AML-193 (cell line): ENCODE measurements at places on chromosomes 11 and 22.

DNA sequence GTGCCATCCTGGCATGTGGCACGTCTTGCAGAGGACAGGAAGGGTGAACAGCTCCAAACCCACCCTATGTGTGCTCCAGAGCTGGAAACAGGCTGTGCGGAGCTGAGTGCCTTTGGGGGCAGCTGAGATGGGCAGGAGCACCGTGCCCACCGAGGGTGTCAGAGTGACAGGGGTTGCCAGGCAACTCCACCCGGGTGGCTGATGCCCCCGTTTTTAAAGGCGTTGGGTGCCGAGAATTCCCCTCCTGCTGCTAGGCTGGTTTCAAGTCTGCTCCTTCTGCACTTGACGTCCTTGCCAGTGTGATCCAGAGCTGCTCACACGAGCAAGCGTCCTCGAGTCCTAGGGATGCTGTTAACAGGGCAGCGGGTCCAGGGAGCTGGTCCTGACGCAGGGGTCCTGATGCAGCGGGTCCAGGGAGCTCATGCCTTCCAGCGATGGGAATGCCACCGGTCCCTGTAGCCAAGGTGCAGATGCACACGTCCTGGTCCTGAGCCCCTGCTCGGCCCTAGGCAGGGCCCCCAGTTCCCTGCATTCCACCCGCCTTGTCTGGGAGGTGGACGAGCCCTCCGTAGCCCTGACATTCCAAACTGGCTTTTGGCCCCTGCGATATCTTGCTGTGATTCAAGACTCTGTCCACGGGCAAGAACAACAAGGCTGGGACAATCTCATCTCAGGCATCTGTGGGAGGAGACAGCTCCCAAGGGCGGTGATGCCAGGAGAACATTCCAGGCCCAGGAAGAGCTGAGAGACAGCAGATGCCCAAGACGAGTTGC is 4.9 kb downstream of the KCNQ1 start:
- DNase-seq, result no peak

DNA sequence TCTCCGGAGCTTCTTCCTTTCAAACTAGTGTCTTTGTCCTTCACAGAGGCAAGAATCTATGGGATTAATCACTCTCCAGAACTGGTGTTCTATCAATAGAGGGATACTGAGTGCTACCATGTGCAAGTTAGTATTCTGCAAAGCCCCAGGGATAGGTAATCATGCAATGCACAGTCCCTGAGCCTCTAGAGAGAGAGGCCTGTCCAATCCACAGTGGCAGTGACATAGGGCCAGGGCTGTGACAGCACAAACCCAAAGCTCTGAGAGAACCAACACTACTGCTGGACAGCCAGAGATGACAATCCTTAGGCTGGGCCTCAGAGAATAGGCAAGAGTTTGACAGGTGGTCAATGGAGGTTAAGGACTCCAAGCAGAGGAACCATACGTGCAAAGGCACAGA is 66.8 kb upstream of the USP47 start:
- DNase-seq, result no peak

- DNase-seq, result no peak
These were observed 103.4 kb downstream of the NAV2 start for GRCh38 chr11:19816040-19816439.

- no peak for DNase-seq
These were observed 7.0 kb upstream of the SH3BP1 start for GRCh38 chr22:37632174-37633088.

DNA sequence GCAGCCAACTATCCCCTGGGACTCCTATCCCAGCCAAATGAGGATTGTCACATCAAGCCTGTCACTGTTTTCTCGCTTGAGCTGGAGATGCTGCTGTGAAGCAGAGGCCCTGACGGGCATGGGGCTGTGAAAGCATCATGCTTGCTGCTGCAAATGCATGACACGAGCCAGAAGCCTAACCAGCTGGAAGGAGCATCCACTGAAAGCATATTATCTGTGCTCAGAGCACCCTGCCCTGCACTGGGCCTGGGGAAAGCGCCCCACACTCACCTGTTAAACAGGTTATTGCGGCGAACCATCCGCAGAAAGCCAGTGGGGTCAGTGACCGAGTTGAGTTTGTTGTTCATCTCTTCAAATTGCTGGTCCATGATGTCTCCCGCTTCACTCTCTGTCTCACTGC is 110.9 kb upstream of the PITPNB start:
- no peak for DNase-seq

DNA sequence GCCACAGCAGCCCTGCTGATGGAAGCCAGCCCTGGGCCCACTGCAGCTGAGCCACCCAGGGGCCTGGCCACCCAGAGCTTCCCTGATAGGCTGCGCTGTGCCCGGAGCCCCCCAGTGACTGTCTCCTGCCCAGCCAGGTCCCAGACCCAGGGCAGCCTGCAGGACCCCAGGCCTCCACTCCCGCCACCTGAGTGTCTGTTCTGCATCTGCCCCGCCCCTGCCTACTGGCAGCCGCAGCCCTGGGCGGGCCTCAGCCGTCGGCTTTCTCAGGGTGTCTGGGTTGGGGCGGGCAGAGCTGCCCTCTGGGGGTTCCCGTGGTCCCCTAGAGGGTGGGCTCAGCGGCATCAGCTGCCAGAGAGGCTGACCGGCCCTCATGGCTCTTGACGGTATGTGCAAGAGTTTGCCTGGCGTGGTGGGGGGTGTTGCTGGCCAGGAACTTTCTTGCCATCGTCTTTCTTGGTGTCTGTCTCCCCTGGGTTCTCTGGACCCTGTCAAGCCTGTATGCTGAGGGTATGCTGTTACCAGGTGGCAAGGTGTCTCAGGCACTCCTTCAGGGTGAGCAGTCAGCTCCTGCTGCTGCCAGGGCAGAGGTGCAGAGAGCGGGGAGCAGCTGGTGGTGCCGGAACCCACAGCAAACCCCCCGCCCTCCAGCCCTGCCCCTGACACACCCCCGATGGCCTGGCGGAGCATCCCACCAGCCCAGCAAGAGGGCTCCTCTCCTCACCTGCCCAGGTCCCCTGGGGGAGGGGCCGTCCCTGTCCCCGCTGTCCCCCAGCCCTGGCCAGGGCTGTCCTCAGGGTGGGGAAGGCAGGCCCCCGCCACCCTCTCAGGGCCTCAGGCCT is 12.2 kb upstream of the PIM3 start:
- DNase-seq, result no peak

GRCh38 chr11:120818097-120818496 is 205.8 kb upstream of the TBCEL start:
- no peak for DNase-seq

- no peak for DNase-seq
These were observed 374.6 kb upstream of the B3GAT1 start for GRCh38 chr11:134786636-134787035.

DNA sequence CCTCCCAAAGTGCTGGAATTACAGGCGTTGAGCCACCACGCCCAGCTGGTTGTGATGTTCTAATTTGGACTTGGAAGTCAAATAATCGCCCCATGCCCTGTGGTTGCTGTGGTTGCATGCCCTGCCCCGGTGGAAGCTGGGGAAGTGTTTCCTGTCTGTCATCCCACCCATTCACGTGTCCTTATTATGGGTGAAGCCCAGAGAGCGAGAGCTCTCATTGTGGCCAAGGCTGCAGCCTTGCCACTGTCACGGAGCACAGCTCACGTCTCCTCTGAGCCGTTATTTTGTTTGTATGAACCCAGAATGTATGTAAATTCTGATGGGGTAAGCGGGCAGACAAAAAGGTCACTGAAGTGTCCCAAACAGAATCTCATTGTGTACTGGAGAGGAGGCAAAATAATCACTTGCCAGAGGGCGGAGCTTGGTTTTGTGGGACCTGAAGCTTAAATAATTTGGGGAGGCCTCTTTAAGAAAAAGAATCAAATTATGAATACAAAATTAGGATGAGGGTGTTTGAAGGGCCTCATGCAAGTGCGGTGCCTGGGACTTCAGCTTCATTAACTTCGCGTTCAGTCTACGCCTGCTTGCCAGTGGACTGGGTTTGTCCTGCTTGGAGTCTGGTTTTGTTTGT is 25.8 kb upstream of the TREH start:
- DNase-seq, result no peak

DNA sequence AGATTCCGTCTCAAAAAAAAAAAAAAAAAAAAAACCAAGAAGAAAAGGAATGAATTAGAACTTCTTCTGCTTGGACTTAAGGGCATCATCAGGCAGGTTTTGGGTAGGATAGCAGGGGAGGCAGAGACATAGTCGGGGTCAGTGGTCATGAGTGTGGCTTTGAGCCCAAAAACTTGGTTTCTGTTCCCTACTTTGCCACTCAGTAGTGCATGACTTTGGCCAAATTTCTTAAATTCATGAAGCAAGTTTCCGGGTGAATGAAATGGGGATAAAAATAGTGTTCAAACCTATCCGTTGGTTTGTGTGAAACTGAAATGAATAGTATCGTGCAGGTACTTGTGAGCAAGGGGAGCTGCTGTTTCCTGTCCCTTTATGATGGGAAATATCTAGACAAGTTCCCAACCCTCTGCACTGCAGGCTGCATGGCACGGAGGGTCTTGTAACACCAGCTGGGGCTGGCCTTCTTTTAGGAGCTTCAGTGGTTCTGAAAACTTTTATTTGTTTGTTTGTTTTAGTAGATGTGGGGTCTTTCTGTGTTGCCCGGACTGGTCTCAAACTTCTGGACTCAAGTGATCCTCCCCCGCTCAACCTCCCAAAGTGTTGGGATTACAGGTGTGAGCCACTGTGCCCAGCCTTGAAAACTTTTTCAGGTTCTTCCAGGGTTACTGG is 18.4 kb downstream of the NEAT1 start:
- DNase-seq, result no peak

DNA sequence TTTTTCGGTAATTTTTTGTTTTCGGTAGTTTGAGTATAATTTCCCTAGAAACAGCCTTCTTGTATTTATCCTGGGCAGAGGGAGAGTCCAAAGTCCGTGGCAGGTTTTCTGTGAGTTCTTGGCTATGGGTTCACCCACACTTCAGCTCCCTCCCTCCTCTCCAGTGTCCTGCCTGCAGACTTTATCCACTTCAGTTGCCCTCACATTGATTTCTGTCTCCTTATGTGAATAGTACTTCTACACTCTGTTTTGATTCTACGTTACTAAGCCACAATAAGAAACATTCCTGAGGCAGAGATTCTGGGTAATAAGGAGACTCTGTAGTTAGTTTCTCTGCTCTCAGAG is 868.6 kb downstream of the METTL15 start:
- DNase-seq, result no peak

DNA sequence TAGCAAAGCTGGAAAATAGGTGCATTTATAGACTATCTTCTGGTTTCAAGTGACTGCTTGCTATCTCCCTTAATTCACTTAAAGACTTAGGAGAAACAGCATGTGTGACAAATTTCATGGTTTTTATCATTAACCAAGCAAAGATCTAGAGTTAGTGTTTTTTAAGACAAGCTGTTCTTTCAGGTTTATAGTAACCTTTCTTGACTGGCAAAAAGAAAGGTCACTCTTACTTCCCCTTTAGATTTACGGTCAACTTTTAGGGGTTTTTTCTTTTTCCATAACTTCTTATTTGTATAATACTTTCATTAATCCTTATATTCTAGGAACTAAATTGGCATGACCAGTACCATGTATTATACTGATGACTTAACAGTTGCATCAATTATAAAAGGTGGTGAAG is 46.6 kb downstream of the KDM2A start:
- DNase-seq, result no peak

DNA sequence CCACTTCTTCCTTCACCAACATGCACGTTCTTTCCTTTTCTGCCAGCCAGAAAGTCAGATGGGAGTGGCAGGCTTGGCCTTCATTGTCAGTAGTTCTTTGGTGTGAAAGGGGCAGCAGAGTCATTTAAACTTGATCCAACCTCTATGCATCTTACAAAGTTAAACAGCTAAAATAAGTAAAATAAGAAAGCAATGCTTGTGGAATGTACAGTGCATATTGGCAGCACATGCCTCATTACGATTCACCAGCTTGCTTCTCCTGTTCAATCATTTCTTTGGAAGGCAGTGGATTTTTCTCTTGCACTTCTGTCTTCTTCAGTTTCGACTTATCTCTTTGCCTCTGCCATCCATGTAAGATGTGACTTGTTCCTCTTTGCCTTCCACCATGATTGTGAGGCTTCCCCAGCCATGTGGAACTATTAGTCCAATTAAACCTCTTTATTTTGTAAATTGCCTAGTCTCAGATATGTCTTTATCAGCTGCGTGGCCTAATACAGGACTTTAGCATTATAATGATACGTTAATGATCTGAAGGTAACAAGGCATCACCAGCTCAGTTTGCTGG is 14.8 kb downstream of the LGALS12 start:
- DNase-seq, result no peak

- no peak for DNase-seq
These were observed 15.0 kb downstream of the ALKBH3 start for GRCh38 chr11:43895601-43896000.

DNA sequence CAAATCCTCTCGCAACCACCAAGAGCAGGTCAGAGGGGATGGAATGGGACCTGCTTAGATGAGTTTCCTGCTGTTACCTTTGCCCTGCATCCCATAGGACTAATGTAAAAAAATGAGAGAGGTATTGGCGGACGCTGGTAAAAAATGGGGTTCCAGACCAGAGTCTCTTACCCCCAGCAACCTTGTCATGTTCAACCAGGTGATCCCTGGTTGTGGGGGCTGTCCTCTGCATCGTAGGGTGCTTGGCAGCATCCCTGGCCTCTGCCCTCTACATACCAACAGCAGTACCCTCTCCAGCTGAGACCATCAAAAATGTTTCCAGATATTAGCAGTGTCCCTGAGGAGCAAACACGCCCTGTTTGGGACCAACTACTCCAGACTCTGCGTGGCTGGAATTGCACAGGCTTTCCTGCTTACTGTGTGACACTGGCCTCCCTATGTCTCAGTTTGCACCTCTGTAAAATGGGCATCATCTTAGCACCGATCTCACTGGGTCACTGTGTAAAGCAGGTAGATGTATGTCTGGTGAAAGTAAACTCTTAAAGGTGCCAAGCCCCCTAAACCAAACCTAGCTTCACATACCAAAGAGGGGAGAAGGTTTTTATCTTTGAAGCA is 1.5 kb downstream of the APOL6 start:
- no peak for DNase-seq

DNA sequence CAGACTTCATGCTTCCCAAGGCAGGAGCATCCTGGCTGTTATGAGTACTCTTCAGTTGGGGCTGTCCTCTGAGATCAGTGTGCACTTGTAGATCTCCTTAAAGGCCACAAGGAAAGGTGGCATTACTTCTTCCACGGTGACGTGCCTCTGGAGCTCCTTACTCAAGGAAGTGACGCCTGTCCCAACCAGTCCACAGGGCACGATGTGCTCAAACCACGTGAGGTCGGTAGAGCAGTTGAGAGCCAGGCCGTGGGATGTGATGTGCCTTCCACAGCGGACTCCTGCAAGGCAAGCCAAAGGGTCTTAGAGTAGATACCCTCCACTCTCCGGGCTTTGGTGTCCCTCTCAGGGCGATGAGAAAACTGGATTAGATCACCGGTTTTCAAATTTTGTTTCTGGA is 1.4 kb downstream of the LIPT2 start:
- no peak for DNase-seq
